Stimulated activated CD8-positive, alpha-beta memory T cell treated with anti-CD3 and anti-CD28 coated beads, Interleukin-15, amount 100 ng/mL, for 24 hours (primary cell): ENCODE measurements at places on chromosomes 5 and 9.

DNA sequence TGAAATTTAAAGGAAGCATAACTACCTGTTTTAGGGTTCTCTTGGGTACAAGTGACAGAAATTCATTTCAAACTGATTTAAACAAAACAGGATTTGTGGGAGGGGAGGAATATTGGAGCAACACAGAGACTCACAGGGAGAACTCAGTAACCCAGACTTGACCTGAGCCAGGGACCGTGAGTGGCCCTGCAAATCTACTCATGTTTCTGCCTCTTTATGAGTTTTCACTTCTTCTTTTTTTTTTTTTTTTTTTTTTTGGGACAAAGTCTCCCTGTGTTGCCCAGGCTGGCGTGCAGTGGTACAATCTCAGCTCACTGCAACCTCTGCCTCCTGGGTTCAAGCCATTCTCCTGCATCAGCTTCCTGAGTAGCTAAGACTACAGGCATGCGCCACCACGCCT lies 405.6 kb upstream of the ZNF608 start:
- no peak for DNase-seq

DNA sequence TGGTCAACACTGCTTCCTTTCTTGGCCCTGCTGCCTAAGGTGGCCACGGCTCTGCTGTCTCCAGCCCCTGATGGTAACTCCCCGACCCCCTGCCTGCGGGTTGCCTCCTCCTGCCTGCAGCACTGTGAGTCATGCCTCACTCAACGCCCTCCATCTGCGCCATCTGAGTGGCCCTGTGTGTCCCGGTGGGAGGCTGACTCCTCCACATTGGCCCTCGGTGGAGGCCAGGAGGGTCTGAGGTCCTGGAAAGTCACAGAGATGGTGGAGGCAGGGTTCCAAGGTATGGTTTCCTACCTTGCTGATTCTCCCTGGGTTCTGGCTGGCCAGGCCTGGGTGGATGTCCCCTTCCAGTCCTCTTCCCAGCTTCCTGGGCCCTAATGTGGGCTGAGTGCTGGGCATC lies 64.5 kb upstream of the ADAMTS2 start:
- no peak for DNase-seq

DNA sequence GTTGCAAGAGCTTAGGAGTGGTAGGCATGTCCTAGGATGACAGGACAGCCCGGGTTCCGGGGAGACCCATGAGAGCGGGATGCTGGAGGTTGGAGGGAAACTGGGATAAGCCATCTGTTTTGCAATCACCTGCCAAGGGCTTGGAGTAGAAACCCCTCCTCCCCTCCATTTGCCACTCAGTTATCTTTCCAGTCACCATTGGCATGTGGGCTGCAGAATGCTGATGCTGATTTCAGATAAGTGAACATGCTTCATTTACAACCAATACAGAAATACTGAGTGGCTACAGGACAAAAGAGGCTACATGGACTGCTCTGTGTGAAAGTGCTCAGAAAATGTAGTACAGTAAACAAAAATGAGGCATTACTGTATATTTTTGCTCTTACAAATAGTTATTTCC lies 93.4 kb upstream of the KIF2A start:
- DNase-seq: no peak

DNA sequence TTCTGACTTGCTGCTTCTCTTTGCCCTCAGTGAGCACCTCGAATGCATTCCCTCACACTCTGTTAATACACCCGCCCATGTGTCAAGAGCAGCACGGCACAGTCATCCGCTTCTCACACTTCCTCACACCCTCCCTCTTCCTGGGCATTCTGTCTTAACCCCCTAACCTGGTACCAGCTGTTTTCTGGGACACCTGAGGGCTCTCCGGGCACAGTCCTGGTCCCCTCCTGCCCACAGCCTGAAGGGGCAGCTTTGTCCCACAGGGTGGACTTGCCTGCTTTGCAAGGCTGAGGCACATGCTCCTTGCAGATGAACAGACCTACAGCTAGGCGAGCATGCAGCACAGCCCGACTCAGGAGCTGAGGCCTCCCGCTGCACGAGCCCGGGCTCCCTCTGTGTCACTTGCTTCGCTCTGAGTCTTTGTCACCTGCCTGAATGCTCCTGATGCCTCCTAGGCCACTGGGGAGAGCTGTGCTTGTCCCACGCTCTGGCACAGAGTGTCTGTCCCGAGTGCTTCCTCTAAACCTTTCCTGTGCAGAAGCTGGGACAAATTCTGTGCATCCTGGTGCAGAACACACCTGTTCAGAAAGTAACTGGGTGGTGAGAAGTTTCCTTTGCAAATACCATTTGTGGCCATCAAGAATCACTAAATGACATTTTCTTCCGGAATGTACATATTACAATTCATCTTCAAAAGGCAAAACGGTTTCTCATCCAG lies 47.8 kb downstream of the AHRR start:
- no peak for DNase-seq

DNA sequence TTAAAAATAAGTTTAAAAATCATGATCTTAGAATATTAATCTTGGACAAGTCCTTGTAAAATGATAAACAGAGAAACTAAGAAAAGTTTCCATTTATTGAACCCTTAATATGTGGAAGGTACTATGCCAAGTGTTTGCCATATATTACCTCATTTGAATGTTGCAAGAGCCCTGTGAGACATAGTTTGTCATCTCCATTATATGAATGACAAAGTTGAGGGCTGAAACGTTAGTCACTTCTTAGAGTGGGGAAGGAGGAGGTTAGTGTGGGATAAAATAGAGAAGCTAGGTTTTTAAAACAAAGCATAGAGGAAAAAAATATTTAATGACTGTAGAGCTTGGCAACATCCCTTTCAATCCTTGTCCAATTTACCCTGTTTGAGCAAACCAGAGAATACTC lies 2.0 kb downstream of the TNC start:
- no peak for DNase-seq

DNA sequence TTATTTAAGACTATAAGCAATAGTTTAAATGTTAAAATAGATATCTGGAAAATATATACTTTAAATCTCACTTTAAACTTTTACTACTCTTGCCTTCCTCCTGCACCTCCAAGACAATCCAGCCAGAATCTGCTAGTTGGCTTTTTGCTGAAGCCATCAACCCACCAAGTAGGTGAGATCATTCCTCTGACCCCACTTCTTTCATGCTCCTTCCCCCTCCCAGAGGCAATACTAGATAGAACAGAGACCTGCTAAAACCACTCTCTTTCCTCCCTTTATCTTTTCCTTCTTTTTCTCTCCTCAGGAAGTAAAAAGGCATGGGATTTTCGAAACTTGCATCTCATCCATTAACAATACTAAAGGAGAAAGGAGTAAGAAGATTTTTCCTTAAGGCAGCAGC lies 30.1 kb upstream of the CAMK4 start:
- no peak for DNase-seq
